ENCODE measurements at places on chromosomes 6 and 20.

DNA sequence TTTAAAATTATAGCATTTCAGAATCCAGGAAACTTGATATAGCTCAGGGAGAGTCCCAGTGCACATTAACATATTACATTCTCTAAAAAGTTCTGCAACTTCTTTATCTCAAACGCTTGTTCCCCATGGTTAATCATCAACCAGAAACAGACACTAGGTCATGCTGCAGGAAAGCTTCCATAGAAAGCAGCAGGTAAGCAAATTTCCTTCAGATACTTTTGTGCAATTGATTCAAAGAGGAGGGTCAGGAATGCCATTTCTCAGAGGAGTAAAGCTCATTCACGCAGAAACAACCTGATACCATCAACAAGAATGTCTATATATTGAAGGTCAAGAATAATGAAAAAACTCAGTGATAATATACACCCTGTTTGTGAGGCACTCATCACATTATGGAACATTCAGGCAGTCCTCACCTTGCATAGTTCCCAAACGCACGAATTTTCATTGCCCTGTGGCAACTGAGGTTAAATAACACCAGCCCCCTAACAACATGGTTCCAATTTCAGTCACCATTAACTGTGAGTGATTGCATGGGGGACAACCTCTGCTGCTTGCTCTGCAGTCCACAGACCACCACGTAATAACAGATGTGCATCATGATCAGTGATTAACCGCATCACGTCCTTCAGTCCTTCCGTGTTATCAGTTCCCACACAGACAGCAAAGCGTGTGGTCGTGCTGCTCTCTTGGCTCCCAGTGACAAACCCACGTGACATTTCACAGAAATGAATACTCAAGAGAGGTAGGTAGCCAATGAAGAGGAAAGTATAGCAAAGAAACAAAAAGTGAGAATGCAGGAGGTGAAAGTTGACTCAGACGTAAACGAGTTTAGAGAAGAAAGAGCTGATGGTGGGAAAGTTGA, 95.7 kb downstream of the LY86 start:
- no peak for DNase-seq

GRCh38 chr6:21967056-21967974, 329.5 kb downstream of the PRL start:
- no peak for DNase-seq

- no peak for DNase-seq
Measured at GRCh38 chr6:12516070-12516469, 200.5 kb upstream of the PHACTR1 start.

- DNase-seq, result no peak
Measured at GRCh38 chr6:33154349-33154748, 37.9 kb downstream of the COL11A2 start.

- no peak for DNase-seq
Measured at GRCh38 chr6:143399775-143400174, 50.7 kb downstream of the ADAT2 start.
